ENCODE measurements at places on chromosomes 13 and 19.

GRCh38 chr19:4557144-4557970, 2.1 kb downstream of the SEMA6B start:
- no peak for DNase-seq

GRCh38 chr13:39740761-39741160, 85.3 kb downstream of the COG6 start:
- DNase-seq = no peak

DNA sequence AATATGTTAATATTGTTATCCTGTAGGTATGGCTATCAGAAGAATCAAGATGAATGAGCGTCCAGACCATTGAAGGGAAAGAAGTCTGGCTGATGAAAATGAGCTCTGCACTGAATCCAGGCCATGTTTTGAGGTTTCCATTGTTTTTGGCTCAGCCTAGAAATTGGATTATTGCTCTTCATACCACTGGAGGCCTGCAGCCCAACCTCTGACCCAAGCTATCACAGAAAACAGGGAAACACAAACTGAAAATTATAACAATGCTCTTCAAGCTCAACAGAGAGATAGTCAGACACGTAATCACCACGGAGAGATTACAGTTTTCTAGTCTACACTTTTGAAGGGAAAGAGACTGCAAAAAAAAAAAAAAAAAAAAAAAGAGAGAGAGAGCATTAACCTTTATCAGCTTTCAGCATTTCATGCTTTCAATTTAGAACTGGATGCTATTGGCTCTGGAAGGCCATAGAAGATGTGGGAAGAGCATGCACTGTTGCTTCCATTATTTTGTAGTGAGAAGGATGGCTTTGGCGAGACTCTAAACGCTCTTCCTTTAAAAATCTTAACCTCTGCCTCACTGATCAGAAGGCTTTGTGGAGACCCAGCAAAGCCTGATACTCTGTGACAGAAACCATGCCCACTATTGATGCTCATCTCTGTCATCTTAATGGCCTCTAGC, 10.8 kb downstream of the EDNRB start:
- no peak for DNase-seq

- no peak for DNase-seq
These were observed 1.6 kb downstream of the RPL13A start for GRCh38 chr19:49488863-49489537.

DNA sequence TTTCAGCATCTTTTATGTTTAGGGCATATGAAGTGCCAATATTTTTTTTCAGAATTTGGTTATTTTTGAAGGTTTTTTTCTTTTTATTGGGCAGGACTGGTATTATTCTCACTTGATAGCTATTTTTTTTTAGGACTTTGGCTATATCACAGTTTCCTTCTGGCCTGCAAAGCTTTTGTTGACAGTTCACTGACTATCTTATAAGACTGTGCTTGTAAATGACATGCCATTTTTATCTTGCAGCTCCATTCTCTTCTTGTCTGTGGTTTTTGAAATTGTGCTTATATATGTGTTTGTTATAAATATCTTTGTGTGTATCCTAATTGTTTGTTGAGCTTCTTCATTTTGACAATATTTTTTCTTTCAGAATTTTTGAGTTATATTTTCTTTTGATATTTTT, 26.4 kb upstream of the ZNF431 start:
- DNase-seq = no peak

DNA sequence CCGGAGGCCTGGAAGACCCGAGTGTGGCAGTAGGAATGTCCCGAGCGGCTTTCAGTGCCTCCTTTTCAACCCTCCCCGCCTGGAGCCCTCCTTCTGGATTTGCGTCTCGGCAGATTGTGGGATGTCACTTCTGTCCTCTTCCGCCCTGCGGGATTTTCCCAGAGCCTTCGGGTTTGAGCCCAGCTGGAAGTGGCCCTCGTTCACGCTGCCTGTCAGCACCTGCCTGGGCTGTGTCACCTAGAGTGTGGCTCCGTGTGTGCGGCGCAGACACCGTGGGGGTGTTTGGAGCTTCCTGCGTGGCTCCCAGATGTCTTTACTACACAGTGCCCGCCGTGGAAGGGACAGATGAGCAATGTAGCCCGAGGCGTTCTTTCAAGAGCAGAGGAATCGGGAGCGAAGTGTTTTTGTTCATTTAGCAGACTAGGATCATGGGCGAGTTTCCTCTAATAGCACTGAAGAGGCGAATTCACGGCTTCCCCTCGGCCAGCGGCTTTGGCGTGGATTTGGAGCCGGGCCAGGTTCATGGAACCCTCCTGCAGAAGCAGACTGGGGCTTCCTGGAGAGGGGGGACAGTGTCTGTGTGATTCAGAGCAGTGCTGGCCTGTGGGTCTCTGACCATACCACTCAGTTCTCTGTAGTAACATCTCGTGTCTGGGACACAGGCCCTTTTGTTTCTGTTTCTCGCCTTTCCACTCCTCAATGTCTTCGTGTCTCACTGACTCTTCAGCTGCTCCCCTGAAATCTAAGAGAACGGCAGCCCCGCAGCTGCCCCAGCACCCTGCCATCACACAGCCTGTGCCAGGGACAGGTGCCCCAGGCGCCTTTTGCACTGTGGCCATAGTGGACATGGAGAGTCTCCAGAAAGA, 68.0 kb downstream of the KDM4B start:
- DNase-seq = peak; percentile 27

DNA sequence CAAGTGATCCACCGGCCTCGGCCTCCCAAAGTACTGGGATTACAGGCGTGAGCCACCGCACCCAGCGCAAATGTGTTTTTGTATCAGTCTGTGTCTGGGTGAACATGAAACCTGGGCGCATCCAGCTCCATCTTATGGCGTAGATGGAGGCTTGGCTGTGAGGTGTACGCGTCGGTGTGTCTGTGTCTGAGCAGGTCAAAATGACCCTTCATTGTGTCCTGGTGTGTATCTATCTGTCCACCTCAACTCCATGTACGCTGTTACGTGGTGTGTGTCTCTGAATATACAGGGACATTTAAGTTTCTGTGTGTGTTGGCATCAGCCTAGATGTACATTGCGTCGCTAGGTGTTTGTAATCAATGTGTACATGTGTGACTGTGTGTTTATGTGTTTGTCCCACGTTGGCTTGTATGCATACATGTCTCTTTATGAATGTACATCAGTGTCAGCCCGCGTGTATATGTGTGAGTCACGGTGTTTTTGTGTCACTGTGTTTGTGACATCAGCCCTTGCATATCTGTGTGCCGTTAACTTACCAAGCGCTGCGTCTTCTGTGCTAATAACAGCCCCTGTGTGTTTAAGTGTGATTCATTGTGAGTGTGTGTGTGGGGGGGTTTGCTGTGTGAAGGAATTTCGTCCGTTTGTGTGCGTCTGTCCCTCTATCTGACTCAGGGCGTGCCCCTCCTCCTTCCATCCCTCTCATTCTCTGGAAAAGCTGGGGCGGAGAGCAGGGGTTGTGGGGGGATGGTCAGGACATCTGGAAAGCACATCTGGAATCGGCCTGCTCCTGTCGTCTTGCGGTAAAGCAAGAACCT, 6.4 kb downstream of the AXL start:
- peak; percentile 78 for DNase-seq

DNA sequence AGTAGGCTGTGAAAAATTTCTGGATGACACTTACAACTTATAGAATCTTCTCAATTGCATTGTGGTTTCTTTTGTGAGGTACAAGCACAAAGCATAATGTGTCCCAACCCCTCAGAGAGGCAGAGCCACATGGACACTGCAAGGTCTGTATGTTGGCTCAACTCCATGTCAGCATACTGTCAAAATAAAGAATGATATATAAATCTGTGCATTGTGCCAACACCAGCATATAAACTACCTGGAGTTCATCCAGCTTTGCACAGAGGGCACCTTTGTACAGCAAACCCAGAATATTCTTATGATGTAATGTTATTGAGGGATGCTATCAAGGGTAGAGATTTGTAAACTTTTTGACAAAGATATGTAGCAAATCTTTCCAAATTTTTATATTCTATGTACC, 1065.8 kb upstream of the MIR17HG start:
- no peak for DNase-seq

DNA sequence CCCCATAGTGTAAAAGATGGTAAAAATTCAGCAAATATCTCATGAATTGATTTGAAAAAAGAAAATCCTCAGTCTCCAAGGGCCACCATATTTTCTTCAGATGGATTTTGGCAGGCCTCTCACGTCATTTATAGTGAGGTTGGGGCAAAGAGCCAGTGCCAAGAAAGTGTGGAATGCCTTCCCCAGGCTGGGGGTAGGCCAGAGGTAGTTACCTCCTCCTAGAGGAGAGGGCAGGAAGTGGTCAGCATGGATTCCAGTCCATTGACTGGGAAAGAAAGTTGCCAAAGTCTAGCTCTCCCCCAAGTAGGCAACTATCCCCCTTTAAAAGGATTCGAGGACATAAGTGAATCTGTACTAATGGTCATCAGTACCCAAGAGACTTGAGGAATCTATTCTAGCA, 68.4 kb upstream of the KCTD4 start:
- no peak for DNase-seq

- peak; percentile 60 for DNase-seq
These were observed 10.3 kb upstream of the BBC3 start for GRCh38 chr19:47240996-47241918.

DNA sequence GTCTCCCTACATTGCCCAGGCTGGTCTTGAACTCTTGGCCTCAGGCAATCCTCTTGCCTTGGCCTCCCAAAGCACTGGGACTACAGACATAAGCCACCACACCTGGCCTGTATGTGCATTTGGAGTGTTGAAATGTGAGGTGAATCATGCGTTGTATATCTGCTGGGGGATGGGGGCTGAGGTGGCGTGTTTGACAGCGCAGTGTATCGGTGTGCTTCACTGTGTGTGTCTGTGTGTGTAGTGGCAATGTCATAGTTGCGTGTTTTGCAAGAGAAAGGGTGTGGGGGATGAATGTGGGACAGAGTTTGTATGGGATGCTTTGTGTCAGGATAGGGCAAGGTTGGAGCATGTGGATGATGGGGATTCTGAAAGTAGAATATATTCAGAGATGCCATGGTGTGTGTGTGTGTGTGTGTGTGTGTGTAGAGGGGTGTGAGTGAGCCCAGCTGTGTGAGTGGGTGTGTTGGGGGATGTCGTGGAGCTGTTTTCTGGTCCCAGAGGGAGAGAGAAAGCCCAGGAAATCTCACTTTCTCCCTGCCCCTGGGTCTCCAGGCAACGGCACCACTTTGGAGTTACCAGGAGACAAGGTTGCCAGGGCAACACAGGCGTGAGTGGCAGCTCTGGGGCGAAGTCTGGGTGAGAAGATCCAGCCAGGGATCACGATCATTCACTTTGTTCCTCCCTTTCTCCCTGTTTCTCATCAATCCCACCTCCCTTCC, 1.1 kb upstream of the SWSAP1 start:
- no peak for DNase-seq

DNA sequence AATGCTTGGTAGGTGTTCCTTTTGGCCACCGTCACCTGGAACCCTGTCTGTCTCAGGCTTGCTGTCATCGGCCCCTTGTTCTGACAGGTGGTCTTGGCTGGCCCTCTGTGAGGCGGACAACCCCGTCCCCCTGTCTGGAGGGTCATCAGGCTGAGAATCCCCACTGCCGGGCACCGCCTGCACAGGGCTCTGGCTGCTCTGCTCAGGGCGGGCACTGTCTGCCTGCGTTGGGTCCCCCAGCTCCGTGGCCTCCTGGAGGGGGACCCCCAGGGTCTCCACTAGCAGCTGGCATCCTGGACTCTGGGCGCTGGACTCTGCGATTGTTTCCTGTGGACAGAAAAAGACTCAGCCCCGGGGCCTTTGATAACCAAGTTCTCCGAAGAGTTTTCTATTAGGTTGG, 13.2 kb downstream of the NANOS3 start:
- DNase-seq = no peak

GRCh38 chr19:33449799-33450198, 71.8 kb downstream of the PEPD start:
- no peak for DNase-seq

DNA sequence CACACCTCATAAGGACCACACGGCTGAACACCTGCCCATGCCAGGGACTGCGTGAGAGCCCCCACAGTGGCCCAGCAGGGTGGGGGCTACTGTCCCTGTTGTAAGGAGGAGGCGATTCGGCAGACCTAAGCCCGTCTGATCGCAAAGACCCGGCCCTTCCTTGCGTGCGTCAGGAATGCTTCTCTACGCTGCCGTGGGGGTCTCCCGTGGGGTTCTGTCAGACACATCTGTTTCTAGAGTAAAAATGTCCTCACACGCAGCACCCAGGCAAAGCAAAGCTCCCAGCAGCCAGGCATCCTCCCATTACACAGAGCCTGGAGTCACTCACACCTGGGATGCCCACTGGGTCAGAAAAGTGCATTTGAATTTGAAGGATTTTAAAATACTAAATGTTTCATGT, 147.7 kb upstream of the SOX1 start:
- DNase-seq = no peak

DNA sequence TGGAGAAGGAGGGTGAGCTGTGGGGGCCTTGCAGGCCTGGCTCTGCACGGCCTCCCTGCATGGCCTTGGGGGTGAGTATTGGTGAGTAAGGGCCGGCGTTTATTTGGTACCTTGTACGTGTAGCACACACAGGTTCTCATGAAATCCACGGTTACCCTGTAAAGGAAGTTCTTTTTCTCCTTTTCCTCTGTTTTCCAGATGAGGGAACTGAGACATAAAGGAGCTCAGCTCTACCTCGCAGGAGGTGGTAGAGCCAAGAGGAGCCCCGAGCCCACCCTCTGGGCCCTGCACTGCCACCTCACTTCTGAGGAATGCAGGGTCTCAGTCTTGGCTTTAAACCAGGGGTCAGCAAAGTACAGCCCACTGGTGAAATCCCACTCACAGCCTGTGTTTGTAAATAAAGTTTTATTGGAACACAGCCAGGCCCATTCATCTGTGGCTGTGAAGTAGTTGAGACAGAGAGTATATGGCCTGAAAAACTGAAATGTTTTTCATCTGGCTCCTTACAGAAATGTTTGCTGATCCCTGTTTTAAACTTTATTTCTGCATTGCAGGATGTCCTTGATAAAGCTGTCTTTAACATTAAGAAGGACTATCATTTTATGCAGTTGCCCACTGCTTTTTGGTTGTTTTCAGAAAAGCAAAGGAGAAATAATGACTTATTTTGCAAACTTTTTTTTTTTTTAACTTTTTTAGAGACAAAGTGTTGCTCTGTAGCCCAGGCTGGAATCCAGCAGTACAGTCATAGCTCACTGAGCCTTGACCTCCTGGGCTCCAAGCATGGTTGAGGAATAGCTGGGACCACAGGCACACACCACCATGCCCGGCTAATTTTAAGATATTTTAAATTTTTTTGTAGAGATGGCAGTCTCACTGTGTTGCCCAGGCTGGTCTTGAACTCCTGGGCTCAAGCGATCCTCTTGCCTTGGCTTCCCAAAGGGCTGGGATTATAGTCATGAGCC, 6.4 kb downstream of the EPN1 start:
- DNase-seq = no peak

DNA sequence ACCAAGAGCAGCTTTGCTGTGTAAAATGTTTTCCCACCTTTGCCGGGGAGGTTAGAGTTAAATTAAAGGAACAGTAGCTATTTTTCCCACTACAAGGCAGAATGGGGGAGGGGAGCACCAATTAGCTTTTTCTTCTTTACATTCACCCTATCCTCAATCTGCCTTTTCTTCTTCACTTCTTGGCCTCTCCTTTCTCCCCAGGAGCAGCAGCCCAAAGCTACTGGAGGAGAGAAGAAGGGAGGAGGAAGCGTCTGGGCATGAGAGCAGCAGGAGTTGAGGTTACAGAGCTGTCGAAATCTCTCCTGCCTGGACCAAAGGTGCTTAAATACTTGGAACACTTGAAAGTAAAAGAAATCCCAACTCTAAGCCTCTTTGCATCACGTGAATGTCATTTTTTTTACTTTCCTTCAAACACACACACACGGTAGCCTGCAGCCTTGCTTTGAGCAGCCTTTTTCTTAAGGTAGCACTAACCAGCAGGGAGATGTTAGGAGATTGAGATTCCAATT, 39.0 kb upstream of the WASF3 start:
- DNase-seq = no peak

- DNase-seq = no peak
These were observed at the start of gene TMC4 for GRCh38 chr19:54172471-54173358. Gene TMC4 (minus strand): TSS chr19:54173160. CDS start chr19:54173117, 43 bp downstream.

- no peak for DNase-seq
These were observed 19.0 kb downstream of the UPF1 start for GRCh38 chr19:18850471-18851375.

Data from tibial nerve (tissue), 4 donors.